Left lung (tissue), 14 donors: ENCODE measurements at places on chromosomes 5 and 9. TPM values are rescaled to one million over a fixed set of nuclear protein-coding genes. Genes with fewer than 3 reads are reported as not detected.

SEC24A gene
- polyA plus RNA-seq, result 21.8 TPM

TICAM2 gene
- polyA plus RNA-seq, result 7.9 TPM

LRRC19 gene
- polyA plus RNA-seq, result 0.13 TPM

SPINK7 gene
- 0.66 TPM for polyA plus RNA-seq

FCN2 gene
- polyA plus RNA-seq, result not detected

DBH gene
- 1.4 TPM for polyA plus RNA-seq

WDR38 gene
- polyA plus RNA-seq, result 1.5 TPM

ATP6V0E1 gene
- polyA plus RNA-seq, result 160 TPM

FUT7 gene
- polyA plus RNA-seq, result 0.08 TPM

NEUROG1 gene
- polyA plus RNA-seq, result not detected

DNA sequence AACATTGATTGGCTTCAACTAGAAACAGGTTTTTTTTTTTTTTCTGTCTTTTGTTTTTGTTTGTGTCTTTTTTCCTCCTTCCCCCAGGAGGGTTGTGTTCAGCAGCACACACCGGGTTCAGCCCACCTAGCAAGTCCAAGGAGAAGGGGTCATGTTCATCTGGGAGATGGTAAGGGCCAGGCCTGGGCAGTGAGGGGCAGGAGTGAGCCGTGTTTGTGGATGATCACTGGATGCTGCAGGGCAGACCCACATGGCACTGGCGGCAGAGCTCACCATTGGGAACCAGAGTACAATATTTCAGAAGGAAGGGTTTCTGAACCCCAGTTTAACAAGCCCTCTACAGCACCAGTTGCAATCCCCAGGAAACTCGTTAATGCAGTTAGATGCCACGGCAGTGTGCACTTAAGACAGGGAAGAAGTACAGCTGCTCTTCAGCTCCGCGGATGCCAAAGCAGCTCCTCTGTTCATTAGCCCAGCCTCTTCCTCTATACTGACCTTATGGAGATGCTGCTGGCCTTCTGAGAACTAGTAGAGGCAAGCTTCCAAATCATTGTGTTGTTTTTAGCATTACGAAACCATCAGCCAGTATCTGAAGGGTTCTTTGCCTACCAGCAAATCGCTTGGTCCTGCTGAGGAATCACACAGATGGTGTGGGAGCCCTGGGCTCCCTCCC lies 508.2 kb upstream of the WWC1 start:
- no peaks in the 10 kb centered on the region for H3K27me3 ChIP-seq
- no peaks in the 10 kb centered on the region for H3K36me3 ChIP-seq
- no peak overlapping the region for H3K4me3 ChIP-seq

DNA sequence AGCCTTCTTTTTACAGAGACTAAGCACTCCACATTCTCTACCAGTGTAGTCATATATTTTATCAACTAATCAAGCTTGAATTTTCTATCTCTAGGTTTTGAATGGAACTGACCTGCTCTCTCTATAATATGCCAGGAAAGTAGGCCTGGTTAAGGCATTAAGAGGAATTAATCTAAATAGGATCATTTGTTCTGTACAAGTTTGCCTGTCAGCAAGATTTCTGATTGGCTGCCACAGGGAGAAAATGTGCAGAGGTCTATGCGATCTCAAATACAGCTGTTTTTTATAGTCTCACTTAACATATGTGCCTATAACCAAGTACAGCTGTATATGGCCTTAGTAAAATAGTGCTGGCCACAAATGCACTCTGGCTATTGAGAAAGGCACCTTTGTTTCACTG lies 418.8 kb downstream of the KDM4C start:
- H3K27ac ChIP-seq, result no peak overlapping the region
- no peaks in the 10 kb centered on the region for H3K4me1 ChIP-seq
- H3K27me3 ChIP-seq, result no peaks in the 10 kb centered on the region
- DNase-seq, result no peak
- H3K36me3 ChIP-seq, result no peaks in the 10 kb centered on the region

DNA sequence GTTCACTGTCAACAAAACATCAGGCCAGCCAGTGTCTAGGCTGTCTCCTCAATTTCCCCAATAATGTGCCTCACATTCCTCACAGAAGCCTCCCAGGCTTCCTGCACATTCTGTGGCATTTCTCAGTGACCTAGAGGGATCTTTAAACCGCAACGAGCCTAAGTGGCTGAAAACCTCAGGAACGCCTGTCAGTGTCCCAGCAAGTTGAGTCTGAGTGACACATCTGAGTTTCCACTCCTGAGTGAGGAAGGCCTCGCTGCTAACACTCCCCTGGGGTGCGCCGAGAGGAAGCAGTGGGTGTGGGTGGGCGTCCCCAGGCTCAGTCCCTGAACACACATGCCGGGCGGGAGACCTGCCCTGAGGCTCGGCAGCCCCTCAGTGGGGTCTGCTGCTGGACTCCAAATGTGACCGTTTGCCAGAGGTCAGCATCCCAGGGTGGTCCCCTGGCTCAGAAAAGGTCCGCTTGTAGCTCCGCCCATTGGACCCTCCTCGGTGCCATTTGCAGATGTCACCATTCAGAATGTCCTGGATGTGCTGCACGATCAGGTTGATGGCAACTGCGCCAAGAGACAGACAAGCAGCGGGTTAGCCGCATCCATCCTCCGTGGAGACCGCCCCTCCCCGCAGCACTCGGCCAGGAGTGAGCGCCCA lies 6.3 kb downstream of the UCK1 start:
- H3K4me3 ChIP-seq, result no peak overlapping the region
- H3K4me1 ChIP-seq, result peaks cover 5% of the 10 kb centered on the region
- no peak for DNase-seq

DNA sequence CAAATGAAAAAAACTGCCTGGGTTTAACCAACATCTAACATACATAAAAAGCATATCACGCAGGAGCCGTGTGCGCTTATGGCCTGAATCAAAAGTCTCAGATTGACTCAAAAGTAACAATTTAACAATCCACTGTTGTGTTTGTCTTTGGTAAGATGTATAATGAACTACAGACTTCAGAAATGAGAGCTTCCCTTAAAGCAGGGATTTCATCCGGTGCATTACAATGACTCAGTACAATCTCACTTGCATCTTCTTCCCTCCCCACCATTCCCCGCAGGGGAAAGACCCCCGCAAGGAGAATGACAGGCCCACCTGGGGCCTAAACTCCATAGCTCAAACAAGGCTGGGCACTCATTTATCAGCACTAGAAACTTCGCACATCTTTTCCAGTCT lies 1.4 kb downstream of the ZFR start:
- peak overlapping the region; percentile 80 for H3K4me3 ChIP-seq
- peak overlapping the region; percentile 92 for H3K27ac ChIP-seq
- H3K4me1 ChIP-seq, result peaks cover 10% of the 10 kb centered on the region
- H3K36me3 ChIP-seq, result no peaks in the 10 kb centered on the region
- no peak for DNase-seq

GRCh38 chr5:149464796-149465489 lies 85.9 kb upstream of the IL17B start:
- no peak overlapping the region for H3K4me3 ChIP-seq
- H3K4me1 ChIP-seq, result peaks cover 13% of the 10 kb centered on the region
- H3K27me3 ChIP-seq, result no peaks in the 10 kb centered on the region
- H3K36me3 ChIP-seq, result no peaks in the 10 kb centered on the region

GRCh38 chr5:117982691-117983090 lies 1005.7 kb downstream of the DTWD2 start:
- no peak for DNase-seq
- H3K36me3 ChIP-seq, result no peaks in the 10 kb centered on the region
- no peaks in the 10 kb centered on the region for H3K27me3 ChIP-seq
- H3K4me1 ChIP-seq, result no peaks in the 10 kb centered on the region

- no peak overlapping the region for H3K27ac ChIP-seq
- peaks cover 52% of the 10 kb centered on the region for H3K27me3 ChIP-seq
- no peak overlapping the region for H3K4me3 ChIP-seq
- no peak for DNase-seq
- H3K4me1 ChIP-seq, result peaks cover 8% of the 10 kb centered on the region
Measured at GRCh38 chr5:1109542-1110306, 2.1 kb downstream of the SLC12A7 start.

- no peaks in the 10 kb centered on the region for H3K36me3 ChIP-seq
- no peaks in the 10 kb centered on the region for H3K27me3 ChIP-seq
- H3K4me1 ChIP-seq, result peaks cover 10% of the 10 kb centered on the region
- peak within 1 kb of the TSS; percentile 55 for H3K27ac ChIP-seq
Measured at GRCh38 chr9:88991066-88992034, at the start of gene S1PR3. S1PR3 (plus strand) TSS chr9:88991468; CDS start chr9:89001201, 9,733 bp downstream.

DNA sequence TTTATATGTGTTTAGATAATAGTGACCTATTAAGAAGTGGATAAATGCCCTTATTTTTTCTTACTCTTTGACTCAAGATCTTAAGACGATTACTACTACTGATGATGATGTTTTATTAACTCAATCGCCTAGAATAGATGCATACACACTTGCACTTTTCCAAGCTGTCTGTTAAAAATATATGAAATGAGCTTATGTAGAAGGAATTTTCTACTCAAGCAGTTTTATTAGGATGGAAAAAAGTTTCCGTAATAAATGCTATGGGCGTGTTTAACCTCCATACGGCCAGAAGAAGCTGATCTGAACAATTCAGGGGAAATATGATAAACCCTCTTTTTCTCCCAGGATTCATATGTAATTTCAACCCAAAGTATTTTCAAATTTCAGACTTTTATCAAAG lies 455.7 kb upstream of the MPDZ start:
- H3K4me3 ChIP-seq, result no peak overlapping the region
- no peaks in the 10 kb centered on the region for H3K4me1 ChIP-seq
- H3K27ac ChIP-seq, result no peak overlapping the region
- H3K27me3 ChIP-seq, result no peaks in the 10 kb centered on the region
- no peaks in the 10 kb centered on the region for H3K36me3 ChIP-seq
- no peak for DNase-seq

DNA sequence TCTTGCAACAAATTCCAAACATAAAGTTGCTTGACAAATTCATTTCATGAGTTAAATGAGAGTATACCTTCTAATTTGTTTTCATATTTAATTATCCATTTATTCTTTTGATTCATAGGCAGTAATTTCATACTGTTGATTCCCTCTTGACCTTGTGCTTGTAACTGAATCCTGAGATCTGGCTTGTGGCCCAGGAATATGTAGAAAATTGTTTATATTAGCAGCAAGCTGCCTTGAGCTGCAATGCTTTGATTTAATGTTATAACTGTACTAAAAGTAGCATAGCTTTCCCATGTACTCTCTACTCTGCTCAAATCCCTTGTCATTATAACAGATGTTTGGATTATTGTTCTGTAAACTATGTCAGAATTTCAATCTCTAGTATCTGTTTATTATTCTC lies 780.7 kb downstream of the NR2F1-AS1 start:
- no peaks in the 10 kb centered on the region for H3K27me3 ChIP-seq
- no peaks in the 10 kb centered on the region for H3K4me1 ChIP-seq
- no peaks in the 10 kb centered on the region for H3K36me3 ChIP-seq
- H3K27ac ChIP-seq, result no peak overlapping the region

DNA sequence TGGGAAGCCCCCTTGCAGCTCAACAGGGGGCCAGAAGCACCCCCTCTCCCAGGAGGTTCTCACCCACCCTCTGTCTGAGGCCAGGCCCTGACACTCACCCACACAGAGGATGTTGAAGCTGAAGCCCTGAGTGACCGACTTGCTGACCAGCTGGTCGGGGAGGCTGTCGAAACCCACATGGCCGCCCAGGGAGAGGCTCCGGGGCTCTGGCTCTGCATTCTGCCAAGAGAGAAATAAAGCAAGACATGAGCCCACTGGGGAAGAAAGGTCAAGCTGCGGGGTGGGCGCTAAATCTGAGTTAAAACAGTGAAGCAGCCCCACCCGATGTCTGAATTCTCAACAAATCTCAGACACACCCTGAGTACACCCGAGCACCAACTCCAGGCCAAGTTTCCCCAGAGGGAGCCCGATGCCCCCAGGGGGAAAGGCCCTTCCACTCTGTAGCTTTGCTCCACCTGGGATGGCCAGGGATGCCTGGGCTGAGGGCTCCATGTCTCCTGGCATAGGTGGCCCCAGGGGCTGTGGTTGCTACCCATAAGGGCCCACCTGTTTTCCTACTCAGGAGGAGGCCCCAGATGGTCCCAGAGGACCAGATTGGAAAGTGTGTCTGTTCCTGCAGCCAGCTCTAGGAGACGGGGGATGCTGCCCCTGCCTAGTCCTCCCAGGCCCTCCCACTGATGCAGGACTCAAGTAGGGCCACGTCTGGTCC lies 11.6 kb downstream of the SEPTIN8 start:
- no peak overlapping the region for H3K27ac ChIP-seq
- peaks cover 45% of the 10 kb centered on the region for H3K36me3 ChIP-seq
- H3K4me1 ChIP-seq, result peaks cover 13% of the 10 kb centered on the region
- no peak for DNase-seq
- no peak overlapping the region for H3K4me3 ChIP-seq

- H3K36me3 ChIP-seq, result no peaks in the 10 kb centered on the region
- H3K4me1 ChIP-seq, result no peaks in the 10 kb centered on the region
- no peak overlapping the region for H3K27ac ChIP-seq
- no peak overlapping the region for H3K4me3 ChIP-seq
- DNase-seq, result no peak
- peaks cover 61% of the 10 kb centered on the region for H3K27me3 ChIP-seq
Measured at GRCh38 chr9:129673602-129674001, 8.2 kb downstream of the PRRX2 start.

- H3K36me3 ChIP-seq, result no peaks in the 10 kb centered on the region
- H3K4me3 ChIP-seq, result no peak overlapping the region
- H3K27me3 ChIP-seq, result no peaks in the 10 kb centered on the region
- no peak overlapping the region for H3K27ac ChIP-seq
- H3K4me1 ChIP-seq, result peaks cover 16% of the 10 kb centered on the region
- DNase-seq, result no peak
Measured at GRCh38 chr5:136057401-136058038, 28.7 kb downstream of the TGFBI start.

DNA sequence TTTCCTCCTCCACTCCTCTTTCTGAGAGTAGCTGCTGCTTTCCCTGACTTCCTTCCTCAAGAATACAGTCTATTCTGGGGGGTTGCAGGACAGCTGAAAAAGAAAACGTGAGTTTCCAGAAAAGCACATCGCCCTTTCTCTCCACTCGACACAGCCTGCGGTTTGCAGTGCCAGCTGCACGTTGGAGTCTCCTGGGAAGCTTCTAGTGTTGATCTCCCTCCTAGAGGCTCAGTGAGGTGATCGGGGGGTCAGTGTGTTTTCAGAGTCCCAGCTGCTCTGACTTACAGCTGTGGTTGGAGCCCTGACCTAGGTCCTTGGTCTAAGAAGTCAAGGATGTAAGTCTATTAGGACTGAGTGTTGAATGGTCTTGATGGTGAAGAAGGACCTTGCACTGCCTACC lies 25.0 kb upstream of the SUSD3 start:
- no peaks in the 10 kb centered on the region for H3K4me1 ChIP-seq
- H3K27me3 ChIP-seq, result no peaks in the 10 kb centered on the region
- DNase-seq, result no peak
- H3K36me3 ChIP-seq, result no peaks in the 10 kb centered on the region

GRCh38 chr5:112929336-112930081 lies 7.5 kb upstream of the REEP5 start:
- peak overlapping the region; percentile 71 for H3K27ac ChIP-seq
- no peaks in the 10 kb centered on the region for H3K27me3 ChIP-seq
- no peak for DNase-seq
- H3K4me3 ChIP-seq, result no peak overlapping the region
- H3K36me3 ChIP-seq, result no peaks in the 10 kb centered on the region

DNA sequence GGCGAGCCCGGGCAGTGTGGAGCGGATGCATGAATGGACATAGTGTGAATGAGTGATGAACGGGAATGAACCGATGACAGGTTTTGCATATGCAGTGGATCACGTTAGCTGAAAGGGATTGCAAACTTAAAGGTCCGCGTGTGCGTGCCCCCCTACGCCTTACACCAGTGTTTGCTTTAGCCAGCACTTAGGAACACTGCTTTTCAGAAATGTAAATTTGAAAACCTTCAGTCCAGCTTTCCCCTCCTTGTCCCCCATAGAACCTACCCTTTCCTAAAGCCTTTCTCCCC lies 692 bp downstream of the PSAT1 start:
- peaks cover 25% of the 10 kb centered on the region for H3K4me1 ChIP-seq
- H3K27me3 ChIP-seq, result peaks cover 56% of the 10 kb centered on the region
- peak overlapping the region; percentile 51 for H3K4me3 ChIP-seq
- DNase-seq, result no peak
- H3K27ac ChIP-seq, result no peak overlapping the region

- no peaks in the 10 kb centered on the region for H3K4me1 ChIP-seq
- H3K4me3 ChIP-seq, result no peak overlapping the region
- H3K36me3 ChIP-seq, result no peaks in the 10 kb centered on the region
- H3K27me3 ChIP-seq, result no peaks in the 10 kb centered on the region
Measured at GRCh38 chr5:7814816-7815215, 36.1 kb downstream of the CFAP90 start.
